CD4-positive, alpha-beta T cell treated with Interleukin-6 at 100 ng/mL for 8 hours (primary cell): ENCODE measurements at places on chromosomes 6 and 20.

DNA sequence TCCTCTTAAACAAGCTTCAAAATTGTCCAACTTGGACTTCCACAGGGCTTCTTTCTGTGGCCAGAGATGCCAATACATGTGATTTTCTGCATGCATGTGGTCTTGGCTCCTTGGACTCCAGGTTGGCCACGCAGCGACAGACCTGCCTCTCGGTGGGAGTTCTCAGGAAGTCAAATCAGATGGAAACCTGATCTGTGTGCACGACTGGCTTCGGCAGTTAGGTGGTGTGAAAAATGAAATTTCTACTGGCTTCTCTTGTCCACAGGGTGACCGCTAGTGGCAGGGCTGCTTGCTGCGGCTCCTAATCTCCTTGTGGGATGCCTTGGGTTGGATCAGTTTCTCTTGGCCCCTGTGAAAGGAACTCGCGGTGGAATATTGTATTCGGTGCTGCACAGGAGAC is 57.3 kb downstream of the PHACTR3 start:
- no peak for DNase-seq

GRCh38 chr6:167683028-167683862 is 143.5 kb upstream of the AFDN start:
- no peak for DNase-seq

DNA sequence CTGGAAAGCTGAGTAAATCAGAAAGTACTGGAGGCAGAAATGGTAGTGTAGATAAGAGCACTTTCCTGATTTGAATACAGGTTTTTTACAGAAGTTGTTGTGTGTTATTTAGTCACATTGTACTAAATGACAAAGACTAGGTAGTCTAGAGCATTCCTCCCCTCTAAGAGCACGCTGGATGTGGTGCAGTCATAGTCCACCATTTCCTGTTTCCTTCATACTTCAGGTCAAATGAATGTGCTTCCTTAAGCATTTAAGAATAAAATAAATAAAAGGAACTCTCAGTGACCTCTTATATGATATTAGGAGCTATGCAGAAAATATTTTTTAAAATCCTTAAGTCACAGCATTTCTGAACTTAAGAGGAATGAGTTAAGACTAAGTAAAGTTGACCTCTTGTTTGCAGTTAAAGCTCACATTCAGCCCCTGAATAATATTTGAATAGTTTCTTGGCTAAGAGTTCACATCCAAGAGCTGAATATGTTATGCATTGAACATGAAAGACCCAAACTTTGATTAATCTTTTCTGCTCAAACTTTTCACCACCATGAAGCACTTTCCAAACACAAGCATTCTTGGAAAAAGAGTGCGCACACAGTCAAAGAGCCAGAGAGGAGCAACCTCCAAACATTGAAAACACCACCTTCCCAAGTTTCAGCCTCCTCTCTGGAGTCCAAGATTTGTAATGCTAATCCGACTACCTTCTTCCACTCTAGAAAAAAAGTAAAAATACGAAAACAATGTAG is 53.4 kb upstream of the TMEM30A start:
- DNase-seq = no peak

DNA sequence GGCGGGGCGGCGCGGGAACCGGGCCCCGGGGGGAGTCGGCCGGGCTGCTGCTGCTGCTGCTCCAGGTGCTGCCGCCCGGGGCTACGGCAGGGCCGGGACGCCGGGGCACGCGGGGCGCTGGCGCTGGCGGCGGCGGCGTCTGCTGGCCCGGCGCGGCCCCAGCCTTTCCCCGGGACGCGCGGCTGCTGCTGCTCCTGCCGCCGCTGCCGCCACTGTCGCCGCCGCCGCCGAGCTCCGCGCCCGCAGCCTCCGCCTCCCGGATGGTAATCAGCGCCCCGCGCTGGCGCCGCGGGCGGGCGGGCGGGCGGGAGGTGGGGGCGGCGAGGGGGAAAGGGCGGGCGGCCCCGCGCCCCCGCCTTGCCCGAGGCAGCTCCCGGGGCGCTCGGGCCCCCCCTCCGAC is 306 bp downstream of the EBF4 start:
- no peak for DNase-seq

DNA sequence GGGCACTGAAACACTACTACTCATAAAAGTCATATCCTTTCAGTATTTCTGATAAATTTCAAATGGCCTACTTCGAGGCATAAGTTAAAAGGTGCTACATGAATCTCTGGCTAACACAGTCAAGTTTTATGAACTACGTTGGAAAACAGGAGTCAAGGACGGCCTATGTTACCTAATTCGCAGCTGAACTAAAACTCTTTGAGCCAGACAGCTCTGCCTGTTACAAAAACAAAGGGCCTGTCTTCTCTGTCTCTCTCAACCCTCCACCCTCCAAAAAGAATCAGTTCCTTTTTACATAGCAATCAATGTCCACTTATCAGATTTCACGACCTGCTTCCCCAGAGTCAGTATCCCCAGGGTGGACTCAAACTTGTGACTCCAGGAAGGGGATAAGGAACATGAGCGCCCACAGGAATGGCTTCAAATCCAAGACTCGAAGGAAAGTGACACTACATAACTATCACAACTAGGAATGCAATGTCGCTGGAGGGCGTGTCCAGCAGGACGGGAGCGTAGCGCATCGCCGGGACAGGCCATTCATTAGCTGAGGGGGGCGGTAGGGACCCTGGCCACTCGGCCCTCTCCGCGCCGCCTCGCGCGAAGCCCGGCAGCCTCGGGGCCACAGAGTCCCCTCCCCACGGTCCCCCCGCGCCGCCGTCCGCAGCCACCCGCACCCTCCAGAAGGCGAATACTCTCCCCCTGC is 591 bp downstream of the IBTK start:
- peak; percentile 21 for DNase-seq

GRCh38 chr6:79984261-79984660 is 20.2 kb upstream of the TTK start:
- DNase-seq = peak; percentile 28

- no peak for DNase-seq
Measured at GRCh38 chr20:44183282-44183681, 3.7 kb downstream of the JPH2 start.

DNA sequence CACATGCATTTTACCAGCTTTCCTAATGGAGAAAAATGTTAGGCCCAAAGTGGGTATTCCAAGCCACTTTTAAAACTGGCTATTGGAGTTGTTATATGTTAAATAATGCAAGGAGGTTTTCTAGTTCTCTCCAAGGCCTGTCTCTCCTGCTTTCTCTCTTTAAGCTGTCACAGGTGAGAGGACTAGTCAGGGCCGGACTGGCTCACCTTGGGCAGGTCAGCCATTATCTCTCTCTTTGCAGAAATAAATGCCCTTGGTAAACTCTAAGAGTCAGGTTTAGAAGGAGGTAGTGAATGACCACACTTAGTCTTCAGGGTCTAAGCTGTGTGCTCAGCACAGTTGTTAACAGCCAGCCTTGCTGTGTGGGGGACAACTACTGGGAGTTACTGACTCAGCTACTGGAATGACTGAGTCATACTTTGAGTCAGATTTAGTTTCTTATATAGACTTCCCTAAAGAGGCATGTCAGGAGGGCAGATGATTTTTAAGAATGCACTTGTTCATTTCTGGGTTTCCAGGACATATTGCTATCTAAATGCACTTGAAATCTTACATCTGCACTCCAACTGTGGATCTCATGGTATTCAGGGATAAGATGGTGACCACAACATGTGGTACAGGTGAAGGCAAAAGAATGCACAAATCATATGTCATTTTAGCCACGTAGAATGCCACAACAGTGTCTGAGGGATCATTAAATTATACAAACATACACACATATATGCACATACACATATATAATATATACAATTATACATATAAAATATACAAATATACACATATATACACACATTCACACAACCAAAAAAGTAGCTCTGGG is 719.4 kb downstream of the EPM2A start:
- no peak for DNase-seq

GRCh38 chr6:37931066-37931465 is 111.5 kb downstream of the ZFAND3 start:
- no peak for DNase-seq

DNA sequence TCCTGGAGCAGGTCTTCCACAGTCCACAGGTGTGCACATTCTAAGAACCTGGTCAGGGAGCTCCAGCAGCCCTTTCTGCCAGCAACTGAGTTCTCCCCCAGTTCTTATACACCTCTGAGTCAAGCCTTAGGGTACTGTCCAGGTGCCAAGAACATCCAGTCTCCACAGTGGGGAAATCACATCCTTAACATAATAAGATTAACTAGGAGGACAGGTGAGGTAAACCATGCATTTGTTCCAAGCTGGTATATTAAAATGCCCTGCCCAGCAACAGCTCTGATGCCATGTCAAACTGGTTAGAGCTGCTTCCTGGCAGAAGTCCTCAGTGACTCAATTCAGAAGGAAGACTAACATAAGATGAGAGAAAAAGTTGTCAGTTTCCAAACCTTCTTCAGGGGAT is 303.9 kb upstream of the SGK1 start:
- no peak for DNase-seq

GRCh38 chr20:47007826-47008655 is 113.4 kb downstream of the EYA2 start:
- DNase-seq = no peak

GRCh38 chr20:25553819-25554296 is 31.5 kb downstream of the NINL start:
- DNase-seq = no peak

- no peak for DNase-seq
Measured at GRCh38 chr6:79385333-79385732, 150.9 kb upstream of the HMGN3 start.

DNA sequence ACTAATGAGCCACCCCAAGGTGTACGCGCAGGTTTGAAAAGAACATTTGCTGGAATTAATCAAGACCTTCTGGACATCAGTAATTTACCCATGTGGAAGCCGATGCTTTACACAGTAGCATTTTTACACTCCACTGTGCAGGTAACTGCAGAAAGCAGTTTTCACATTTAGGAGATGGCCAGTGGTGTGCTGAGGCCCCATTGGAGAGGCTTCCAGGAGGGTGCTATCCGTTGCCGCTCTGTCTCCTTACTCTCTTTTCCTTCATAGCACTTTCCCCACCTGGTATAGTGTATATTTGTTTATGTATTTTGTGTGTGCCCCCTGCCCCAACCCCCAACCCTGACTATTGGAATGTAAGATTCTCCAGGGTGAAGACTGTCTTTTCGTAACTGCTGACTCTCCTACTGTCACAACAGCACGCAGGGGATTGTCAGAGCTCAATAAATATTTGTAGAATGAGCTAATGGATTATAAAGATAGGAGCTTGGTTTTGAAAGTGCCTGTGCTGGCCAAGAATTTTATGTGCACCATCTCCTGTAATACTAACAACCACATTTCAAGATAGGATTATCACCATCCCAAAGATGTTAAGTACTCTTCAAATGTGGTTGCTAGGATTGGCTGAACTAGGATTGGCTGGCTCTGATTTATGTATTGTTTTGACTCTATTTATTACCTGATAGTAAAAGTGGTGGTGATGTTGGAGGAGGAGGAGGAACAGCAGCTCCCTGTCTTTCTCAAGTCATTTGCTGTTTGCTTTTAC is 74.0 kb upstream of the GLP1R start:
- no peak for DNase-seq
